ENCODE measurements at places on chromosomes 1 and 21.
A peak's percentile ranks its signal among the peaks of the same experiment; 100 is the strongest.

DNA sequence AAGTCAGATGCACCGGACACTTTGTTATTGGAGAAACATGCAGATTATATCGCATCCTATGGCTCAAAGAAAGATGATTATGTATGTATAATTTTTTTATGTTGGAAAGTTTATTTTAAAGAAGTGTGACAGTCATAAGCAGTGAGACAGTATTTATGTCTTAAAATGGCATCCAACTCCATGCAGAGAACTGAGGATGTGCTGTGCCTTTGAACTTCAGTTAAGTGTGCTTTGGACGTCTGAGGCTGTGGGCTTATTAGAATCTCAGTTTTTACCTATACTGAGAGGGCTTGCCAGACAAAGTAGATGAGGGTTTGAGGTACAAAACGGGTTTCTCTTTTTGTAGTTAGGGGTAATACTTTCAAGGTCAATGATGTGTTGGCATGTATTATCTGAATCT lies 1.5 kb downstream of the RABGGTB start:
- DNase-seq = no peak

DNA sequence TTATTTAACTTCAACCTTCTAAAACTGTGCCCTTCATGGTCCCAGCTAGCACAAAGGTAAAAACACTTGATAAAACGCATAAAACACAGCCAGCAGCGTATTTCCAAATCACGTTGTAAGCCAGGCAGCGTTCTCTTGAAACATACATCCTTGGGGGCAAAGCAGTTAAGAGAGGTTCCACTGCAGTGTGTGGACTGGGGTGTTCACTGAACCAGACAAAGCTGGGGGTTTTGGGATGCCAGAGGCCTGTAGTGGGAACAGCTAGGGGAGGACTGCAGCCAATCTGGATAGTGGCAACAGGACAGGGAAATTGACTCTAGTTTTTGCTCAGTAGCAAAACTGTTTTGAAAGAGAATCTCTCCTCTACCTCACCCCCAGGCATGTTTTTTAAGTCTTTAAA lies 21.5 kb upstream of the ATP5PO start:
- no peak for DNase-seq

DNA sequence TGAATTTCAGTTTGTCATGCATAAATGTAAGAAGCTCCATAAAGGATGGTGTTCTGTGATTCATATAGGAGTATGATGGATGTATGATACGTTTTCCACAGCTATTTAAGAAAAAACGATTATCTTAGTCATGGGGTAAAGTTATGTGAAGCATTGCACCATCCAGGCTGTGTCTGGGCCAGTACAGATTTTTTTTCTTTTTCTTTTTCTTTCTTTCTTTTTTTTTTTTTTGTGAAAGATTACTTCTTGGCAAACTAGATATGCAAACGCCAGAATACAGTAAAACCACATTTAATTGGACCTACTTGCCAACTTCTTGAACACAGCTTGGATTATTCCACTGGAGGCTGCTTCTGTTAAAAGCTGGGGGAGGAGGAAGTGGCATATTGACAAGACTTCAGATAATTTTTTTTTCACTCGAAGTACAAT lies 14.9 kb downstream of the ZBTB18 start:
- no peak for DNase-seq

- DNase-seq = no peak
These were observed 898 bp downstream of the LDLRAP1 start for GRCh38 chr1:25544243-25544764.

- no peak for DNase-seq
These were observed 38.6 kb upstream of the ETS2 start for GRCh38 chr21:38766987-38767722.

GRCh38 chr1:222618880-222619596 lies 1.1 kb downstream of the MIA3 start:
- peak; percentile 56 for DNase-seq

DNA sequence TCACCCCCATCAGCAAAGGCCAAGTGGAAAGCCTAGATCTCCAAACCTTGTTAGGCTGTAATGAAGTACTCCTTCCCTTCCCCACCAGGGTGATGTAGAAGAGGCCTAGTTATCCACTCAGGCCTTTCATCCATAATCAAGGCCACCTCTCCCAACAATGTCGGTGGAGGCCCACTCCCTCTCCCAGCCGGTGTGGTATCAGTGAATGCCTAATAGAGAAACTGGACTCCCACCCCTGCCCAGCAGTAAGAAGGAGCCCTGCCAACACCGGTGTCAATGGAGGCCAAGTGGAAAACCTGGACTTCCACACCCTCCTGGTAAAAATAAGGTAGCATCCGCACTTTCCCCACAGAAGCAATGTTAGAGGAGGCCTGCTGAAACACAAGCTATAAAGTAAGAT lies 23.9 kb downstream of the NDUFS5 start:
- DNase-seq = no peak

DNA sequence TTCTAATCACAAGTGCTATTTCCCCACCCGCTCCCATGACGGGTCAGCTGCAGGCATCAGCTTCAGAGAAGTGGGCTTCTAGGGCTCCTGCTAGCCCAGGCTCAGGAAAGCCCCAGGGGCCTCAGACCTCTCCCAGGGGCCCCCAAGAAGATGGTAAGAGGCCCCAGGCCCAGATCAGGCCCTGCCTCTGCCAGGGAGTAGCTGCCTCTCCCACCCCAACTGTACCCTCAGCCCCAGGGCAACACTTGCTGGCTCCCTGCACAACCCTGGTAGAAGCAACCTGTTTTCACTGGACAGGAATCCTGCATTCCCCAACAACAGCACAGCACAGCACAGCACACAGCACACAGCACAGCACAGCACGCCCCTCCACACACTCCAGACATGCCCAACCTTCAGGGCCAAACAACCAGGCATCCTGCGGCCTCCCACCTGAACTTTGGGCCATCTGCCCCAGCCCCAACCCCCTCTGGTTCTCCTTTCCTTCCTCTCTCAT lies 6.5 kb downstream of the BLACAT1 start:
- DNase-seq = no peak

DNA sequence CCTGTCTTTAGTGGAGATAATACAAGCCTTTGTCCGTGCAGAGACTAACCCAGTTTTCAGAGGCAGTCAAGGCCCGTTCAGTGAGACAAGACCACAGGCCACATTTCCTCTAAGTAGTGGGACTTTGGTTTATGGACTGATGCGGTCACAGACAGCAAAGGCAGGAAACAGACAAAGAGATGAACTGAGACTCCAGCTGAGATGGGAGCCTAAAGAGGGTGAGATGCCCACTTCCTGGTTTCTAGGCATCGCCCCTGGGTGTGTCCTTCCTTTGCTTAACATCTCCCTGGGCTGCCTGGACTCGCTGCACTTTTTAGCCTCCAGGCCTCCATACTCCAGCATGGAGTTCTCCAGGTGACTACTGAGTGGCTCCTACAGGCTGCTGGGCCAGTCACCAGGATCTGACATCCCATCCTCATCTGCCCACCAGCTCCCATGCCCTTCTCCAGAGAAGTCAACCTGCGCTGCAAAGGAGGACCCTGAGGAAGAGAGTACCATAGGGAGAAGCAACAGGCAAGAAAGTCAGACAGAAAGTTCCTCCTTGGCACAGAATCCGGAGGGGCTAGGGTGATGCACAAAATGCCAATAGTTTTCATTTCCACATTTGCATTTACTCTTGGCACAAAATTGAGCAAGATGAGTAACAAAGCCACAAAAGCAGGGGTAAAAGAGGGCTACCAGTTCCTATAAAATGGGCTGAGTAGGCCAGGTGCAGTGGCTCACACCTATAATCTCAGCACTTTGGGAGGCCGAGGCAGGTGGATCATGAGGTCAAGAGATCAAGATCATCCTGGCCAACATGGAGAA lies 15.1 kb downstream of the THEMIS2 start:
- no peak for DNase-seq

- no peak for DNase-seq
These were observed 543.7 kb downstream of the NPHP4 start for GRCh38 chr1:5448486-5448885.

DNA sequence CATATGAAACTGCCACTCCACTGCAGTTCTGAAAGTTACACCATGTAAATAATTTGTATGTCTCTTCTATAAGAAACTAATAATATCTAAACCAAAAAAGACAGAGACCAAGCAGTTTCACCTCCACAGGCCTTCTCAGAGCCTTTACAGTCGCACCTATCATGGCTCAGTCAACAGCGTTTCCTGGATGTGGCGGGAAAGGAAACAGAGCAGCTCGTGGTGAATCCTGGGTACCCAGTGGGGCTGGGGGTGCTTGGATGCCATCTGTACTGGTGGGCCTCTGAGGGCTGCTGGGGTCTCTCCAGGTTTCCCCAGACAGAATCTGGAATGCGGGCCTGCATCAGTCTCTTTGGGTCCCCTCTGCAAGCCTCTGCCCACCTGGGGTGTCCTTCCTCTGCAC lies 100.2 kb upstream of the CASZ1 start:
- DNase-seq = no peak

DNA sequence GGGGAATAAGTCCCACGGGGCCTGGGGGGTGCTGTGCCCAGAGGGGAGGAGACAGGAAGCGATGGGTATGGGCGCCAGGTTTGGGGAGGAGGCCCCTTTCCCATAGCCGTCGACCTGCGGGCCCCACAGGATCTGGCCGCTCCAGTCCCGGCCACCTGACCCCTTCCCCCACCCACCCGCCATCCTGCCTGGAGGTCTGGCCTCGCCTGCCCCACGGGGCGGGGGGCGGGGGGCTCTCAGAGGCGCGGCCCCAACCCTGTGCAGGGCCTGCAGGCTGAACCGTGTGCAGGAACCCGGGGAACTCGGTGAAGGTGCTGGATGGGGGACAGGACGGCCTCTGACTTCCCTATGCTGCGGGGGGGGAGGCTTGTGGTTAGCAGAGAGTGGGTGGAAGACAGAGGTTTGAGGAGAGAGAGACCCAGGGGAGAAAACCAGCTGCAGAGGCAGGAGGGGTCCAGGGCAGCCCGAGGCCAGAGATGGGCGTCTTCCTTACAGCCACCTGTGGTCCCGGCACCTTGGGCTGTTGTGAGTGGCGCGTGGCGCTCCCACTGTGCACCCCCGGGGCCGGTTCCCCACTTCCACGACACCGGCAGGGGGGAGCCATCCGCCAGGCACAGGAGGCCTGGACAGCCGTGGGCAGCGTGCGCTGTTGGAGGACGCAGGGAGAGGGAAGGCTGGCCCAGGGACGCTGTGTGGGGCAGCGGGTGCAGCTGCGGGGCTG lies 2.5 kb upstream of the TNFRSF18 start:
- DNase-seq = no peak

- DNase-seq = no peak
These were observed 42.4 kb upstream of the AKT3 start for GRCh38 chr1:243892456-243892855.

DNA sequence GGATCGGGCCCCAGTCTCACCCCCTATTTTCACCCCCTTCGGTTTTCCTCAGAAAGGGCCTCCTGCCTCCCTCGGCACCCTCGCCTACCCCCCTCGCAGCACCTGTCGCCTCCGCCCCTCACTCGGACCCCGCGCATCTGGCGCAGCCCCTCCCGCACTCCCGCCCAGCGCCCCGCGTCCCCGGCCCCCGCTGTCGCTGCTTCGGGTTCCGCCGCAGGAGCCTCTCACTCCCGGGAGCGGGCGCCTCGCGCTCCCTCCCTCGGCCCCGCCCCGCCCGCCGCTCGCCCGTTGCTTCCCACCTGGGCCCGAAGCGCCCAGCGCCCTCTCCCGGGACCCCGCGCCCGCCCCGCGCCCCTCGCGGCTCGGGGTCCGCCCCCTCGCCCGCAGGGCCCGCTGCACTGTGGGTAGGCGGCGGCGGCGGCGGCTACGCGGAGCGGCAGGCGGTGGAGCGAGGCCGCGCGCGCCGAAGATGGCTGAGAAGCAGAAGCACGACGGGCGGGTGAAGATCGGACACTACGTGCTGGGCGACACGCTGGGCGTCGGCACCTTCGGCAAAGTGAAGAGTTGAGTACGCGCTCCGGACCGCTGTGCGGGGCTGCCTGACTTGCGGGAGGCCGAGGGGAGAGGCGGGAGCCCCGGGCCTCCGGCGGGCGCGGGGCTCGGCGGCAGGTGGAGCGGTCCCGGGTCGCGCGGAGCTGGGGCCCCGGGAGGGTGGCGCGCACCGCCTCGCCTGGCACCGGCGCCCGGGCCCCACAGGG lies at the start of gene PRKAA2:
Gene PRKAA2 (plus strand): TSS at position 396 of the 758 bp plus-strand sequence. CDS start 74 bp downstream, at position 470.
- peak; percentile 80 for DNase-seq

- no peak for DNase-seq
These were observed 26.6 kb downstream of the SLC22A15 start for GRCh38 chr1:116002781-116003420.

- no peak for DNase-seq
These were observed 16.9 kb downstream of the DYRK3 start for GRCh38 chr1:206651958-206652890.

DNA sequence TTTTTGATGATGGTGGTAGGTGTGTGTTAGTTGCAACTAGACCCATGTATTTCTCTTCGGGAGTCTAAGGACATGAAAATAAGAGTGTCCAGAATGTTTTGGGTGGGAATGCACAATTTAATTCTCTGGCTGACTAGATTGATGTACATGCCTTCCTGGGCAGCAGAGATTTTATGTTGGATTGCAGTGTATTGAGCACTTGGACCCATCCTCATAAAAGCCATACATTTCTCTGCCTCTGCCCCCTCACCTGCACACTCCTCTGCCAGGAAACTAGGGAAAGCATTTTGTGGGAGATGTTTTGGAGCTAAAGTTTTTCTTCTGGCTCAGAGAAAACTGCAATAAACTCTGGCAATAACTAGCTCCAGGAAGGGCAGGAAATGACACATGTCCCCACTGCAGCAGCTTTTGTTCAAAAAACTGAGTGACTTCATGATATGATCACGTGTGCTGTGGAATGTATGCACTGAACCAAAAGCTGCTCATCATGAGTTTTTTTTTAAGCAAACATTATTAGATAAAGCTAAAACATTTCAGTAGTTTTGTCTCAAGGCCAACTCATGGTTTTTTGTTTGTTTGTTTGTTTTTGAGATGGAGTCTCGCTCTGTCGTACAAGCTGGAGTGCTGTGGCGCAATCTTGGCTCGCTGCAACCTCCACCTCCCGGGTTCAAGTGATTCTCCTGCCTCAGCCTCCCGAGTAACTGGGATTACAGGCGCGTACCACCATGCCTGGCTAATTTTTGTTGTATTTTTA lies 17.6 kb downstream of the RIT1 start:
- peak; percentile 77 for DNase-seq

GRCh38 chr1:83545066-83545862 lies 453.7 kb downstream of the TTLL7 start:
- DNase-seq = peak; percentile 14

DNA sequence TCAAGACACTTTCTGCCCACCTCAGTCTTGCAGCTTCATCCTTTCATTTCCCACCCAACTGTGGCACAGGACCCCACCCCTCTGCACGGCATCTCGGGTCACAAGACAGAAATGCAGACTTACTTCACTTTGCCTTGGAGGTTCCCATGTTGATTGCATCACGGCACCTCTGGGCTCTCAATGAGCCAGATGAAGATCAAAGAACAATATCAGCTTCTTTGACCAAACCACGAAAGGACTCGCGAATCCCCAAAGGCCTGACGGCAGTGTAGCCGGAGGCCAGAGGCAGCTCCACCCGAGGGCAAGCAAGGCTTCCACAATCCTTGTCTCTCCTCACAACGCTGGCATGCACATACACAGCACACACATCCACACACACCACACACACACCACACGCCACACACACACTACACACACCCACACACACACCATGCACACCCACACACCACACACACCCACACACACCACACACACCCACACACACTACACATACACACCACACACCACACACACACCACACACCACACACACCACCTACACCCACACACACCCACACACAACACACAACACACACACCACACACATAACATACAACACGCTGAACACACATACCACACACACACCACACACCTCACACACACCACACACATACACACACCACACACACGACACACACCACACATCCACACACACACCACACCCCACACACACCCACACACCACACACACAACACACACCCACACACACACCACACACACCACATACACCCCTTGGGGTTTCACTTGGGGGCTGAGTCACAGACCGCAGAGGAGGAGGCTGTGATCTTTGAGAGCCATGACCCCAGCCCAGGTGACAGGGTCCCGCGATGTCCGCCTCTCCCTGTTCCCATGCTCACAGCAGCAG lies 35.8 kb downstream of the UBASH3A start:
- DNase-seq = peak; percentile 48
